Activated naive CD4-positive, alpha-beta T cell treated with anti-CD3 and anti-CD28 coated beads for 36 hours (primary cell): ENCODE measurements at places on chromosomes 2 and 18. TPM values are rescaled to one million over a fixed set of nuclear protein-coding genes. Genes with fewer than 3 reads are reported as not detected.

GRCh38 chr2:240885566-240885965 lies 10.4 kb downstream of the MAB21L4 start:
- H3K27ac ChIP-seq, result no peak overlapping the region
- no peaks in the 10 kb centered on the region for H3K4me1 ChIP-seq
- H3K36me3 ChIP-seq, result no peaks in the 10 kb centered on the region
- no peak overlapping the region for H3K4me3 ChIP-seq
- DNase-seq, result no peak
- no peaks in the 10 kb centered on the region for H3K27me3 ChIP-seq

DNA sequence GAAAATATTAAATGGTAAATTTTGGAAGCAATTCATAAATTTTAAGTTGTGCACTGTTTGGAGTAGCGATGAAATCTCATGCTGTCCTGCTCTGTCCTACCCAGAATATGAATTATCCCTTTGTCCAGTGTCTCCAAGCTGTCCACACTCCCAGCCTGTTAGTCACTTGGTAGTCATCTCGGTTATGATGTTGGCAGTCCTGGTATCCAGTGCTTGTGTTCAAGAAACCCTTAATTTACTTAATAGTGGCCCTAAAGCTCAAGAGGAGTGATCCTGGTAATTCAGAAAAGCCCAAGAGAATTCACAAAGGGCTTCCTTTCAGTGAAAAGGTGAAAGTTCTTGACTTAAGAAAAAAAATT lies 71.8 kb upstream of the STAM2 start:
- peaks cover 22% of the 10 kb centered on the region for H3K27me3 ChIP-seq
- H3K36me3 ChIP-seq, result no peaks in the 10 kb centered on the region
- H3K4me3 ChIP-seq, result no peak overlapping the region
- no peak overlapping the region for H3K27ac ChIP-seq
- no peaks in the 10 kb centered on the region for H3K4me1 ChIP-seq

DNA sequence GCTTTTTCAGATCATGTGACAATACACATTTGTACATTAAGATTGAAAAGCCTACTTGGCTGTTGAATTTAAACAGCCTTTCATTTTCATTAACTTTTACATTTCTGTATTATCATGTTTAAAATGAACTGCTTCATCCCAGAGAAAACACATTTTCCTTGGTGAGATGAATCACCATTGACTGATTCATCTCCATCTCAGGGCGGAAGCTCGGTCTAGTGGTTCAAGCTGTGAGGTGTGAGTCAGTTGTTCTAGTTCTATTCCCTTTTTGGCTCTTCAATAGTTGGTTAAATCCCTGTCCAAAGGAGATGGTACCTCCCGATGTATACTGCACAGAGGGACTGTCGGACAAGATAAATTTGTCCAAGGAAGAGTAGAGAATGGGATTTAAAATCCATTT lies 189.7 kb downstream of the ADCYAP1 start:
- no peaks in the 10 kb centered on the region for H3K4me1 ChIP-seq

DNA sequence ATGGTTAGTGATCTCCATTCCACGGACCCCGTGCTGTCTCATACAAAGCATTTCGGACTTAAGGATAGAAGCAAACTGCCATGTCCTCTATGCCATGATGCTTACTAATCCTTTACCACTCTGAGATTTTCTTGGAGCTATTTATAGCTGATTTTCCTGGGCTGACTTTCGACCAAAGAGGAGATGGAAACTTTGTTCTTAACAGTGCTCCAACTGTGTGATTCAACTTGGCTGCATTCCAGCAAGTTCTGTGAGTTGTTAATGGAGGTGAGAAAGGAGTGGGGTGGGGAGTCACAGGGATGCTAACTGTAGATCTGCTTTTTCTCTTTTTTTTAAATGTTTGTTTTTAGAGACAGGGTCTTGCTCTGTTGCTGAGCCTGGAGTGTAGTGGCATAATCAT lies 45.5 kb upstream of the MSH2 start:
- no peak overlapping the region for H3K4me3 ChIP-seq
- no peaks in the 10 kb centered on the region for H3K27me3 ChIP-seq
- no peak for DNase-seq
- H3K4me1 ChIP-seq, result no peaks in the 10 kb centered on the region
- H3K36me3 ChIP-seq, result no peaks in the 10 kb centered on the region
- H3K27ac ChIP-seq, result no peak overlapping the region

The RESP18 gene
- total RNA-seq, result not detected

GRCh38 chr2:234869969-234870368 lies 81.8 kb upstream of the SH3BP4 start:
- H3K4me1 ChIP-seq, result no peaks in the 10 kb centered on the region
- no peak for DNase-seq
- H3K27ac ChIP-seq, result no peak overlapping the region
- peaks cover 6% of the 10 kb centered on the region for H3K27me3 ChIP-seq

The ZSWIM2 gene
- total RNA-seq, result not detected

The TGIF1 gene
- 24.1 TPM for total RNA-seq

- H3K4me1 ChIP-seq, result no peaks in the 10 kb centered on the region
- H3K27me3 ChIP-seq, result no peaks in the 10 kb centered on the region
- no peaks in the 10 kb centered on the region for H3K36me3 ChIP-seq
- DNase-seq, result no peak
- no peak overlapping the region for H3K4me3 ChIP-seq
Observed at GRCh38 chr2:30655211-30655610, 152.0 kb downstream of the CAPN13 start.

The KYNU gene
- total RNA-seq, result not detected

The DSG4 gene
- total RNA-seq, result not detected

The DIPK1C gene
- not detected for total RNA-seq

DNA sequence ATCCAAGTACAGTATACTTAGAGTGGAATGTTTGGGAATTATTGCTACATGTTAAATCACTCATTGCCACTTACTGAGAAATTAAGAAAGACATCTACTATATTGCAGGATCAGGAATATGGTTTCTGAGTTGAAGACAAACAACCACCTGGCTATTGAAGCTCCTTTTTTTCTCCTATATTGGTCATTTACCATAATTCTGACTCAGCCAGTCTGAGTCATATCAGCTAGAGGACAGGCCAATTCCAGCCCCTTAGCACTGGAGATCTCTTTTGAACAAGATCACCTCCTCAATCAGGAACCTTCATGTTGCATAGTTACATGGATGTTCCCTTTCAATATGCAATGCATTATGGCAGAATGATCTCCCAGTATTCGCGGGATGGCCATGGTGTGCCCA lies 42.7 kb upstream of the CDH19 start:
- DNase-seq, result no peak
- no peaks in the 10 kb centered on the region for H3K27me3 ChIP-seq
- H3K27ac ChIP-seq, result no peak overlapping the region
- no peaks in the 10 kb centered on the region for H3K4me1 ChIP-seq
